ENCODE measurements at places on chromosomes 5 and 9.

- DNase-seq = no peak
Measured at GRCh38 chr5:80487444-80487828, 464 bp upstream of the FAM151B start.

DNA sequence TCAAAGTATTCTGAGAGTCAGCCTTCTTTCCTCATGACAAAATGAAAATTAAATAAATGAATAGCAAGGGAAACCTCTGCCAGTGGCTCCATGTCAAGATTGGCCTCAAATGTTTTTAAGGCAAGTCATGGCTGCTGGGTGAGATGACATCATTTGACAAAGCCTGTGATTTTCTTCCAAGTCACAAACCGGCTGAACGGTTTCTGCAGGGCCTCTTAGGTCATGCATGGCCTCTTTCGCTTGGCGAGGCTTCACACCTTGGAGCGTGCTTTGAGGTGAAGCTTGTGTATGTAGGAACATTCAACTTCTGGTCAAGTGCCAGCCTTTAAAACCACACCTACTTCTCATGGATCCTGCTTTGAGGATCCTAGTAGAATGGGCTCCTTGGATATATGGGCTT lies 161.0 kb upstream of the ZNF618 start:
- no peak for DNase-seq

- peak; percentile 78 for DNase-seq
Measured at GRCh38 chr9:135273008-135273407, 185.5 kb downstream of the OLFM1 start.

DNA sequence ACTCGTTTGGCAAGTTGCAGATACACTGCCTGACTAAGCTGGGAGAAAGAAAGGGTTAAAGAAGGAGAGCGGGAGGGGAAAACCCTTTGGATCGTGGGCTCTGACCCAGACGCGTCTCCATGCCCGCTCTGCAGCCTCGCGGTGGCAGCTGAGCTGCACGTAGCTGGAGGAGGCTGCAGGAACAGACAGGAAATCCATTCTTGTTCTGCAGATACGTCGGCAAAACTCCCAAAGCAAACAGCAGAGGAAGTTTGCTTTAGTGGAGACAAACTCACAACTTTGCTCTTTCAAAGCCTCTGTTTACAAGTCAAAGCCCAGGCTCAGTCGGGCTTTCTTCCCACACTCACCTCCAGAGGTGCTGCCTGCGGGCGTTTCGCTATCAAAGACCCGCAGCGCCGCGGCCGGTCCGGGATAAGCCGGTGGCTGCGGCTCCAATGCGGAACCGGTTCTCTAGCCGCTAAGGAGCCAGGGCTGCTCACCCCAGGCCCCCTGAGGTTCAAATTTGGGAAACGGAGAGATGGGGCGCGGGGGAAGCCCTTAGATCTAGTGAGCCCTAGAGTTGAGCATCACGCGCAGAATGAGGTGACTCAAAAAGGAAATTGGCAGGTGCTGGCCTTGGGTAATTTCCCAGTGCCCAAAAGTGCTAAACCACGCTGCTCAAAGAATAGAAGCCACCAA lies 60.7 kb downstream of the MAT2B start:
- peak; percentile 15 for DNase-seq

DNA sequence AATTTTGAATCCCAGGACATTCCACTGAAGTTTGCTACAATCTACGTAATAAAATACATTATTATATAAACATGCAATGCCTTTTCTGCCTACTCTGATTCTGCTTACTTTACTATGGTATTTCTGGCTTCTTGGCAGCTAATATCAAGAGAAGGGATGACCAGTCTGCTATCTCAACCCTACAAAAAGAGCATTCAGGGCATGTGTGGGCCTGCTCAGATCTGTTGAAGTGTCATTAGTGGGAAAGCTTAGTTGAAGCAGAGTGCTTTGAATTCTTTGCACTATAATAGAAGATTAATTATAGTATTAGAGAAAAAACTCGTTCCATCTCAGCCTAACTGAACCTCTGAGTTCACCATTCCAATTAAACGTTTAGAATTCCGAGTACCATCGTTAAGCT lies 339.5 kb upstream of the ISL1 start:
- no peak for DNase-seq

DNA sequence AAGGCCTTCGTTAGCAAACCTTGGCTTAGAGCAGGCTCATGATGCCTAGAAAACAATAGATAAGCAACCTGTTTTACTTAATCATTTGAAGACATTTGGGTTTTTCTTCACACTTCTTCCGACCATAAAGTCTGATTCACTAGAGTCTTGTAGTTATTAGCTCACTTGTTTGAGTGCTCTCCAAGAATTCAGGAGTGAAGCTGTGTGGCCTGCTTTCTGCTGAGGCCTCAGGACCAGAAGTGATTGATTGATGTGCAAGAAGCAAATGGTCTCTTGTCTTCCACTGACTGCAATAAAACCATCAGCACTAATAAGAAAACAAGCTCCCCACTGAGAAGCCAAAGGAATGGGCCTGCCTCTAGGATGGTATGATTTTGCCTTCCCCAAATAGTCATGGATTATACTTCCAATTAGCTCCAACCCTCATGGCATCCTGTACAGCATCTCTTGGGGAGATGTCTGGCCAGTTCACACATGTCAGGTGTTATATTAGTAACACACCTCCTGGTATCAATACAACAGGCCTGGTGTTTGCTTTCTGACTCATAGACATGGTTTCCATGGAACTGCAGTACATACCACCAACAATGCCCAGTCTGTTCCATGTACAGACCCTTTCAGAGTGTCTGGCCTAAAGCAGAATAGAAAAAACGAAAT lies 317.6 kb downstream of the CWC27 start:
- no peak for DNase-seq
